CD8-positive, alpha-beta memory T cell (primary cell): ENCODE measurements at places on chromosomes 7 and 10.

- no peak for DNase-seq
Measured at GRCh38 chr7:54615537-54615936, 73.4 kb downstream of the VSTM2A start.

DNA sequence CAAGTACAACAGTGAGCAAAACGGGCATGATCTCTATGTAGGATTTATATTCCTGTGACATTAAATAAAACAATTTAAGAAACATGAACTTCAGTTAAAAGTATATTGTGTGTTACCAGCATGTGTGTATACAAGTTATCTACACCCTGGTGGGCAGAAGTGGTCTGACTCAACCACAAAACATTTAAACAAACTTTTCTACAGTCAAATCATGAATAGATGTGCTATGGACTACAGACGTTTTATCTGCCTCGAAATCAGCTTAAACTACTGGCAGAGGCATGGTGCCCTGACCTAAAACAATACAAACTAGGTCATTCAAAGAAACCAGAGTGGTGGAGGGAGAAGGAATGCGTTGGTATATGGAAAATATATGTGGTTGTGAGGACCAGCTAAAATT, 3.6 kb downstream of the ARL3 start:
- no peak for DNase-seq

DNA sequence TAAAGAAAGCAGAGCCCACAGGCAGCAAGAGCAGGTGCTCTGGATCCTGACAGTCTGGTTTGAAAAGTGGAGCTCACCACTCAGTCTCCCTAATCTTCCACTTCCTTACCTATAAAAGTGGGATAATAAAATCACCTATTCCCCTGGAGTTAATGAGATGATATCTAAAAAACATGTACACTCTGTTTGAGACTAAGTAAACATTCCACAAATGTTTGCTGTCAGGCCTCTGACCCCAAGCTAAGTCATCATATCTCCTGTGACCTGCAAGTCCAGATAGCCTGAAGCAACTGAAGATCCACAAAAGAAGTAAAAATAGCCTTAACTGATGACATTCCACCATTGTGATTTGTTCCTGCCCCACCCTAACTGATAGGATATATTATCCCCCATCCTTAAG, 1324.5 kb downstream of the XPNPEP1 start:
- DNase-seq: no peak

GRCh38 chr10:79335094-79335469, 12.2 kb upstream of the PPIF start:
- no peak for DNase-seq

GRCh38 chr10:62048919-62049623, 147.6 kb downstream of the ARID5B start:
- peak; percentile 53 for DNase-seq

DNA sequence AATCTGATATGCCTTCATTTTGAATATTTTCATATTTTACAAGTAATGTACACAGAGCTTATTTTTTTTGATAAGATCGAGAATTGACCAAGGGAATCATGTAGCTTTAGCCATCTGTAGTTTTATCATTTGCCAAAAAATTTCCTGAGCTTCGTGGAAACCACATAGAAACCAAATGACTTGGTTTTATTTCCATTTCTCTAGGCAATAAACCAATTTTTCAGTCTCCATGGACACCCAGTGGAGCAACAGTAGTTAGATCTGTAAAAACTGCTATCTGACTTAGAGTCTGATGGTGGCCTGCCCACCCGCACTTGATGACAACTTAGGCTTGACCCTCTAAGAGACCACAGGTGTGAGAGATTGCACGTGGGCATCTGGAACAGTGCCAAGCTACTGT, 127.8 kb upstream of the CDK6 start:
- DNase-seq: no peak

GRCh38 chr7:147803151-147803550, 787.4 kb upstream of the C7orf33 start:
- DNase-seq: no peak

- DNase-seq: no peak
Measured at GRCh38 chr7:8051373-8051772, 82.8 kb downstream of the GLCCI1 start.

DNA sequence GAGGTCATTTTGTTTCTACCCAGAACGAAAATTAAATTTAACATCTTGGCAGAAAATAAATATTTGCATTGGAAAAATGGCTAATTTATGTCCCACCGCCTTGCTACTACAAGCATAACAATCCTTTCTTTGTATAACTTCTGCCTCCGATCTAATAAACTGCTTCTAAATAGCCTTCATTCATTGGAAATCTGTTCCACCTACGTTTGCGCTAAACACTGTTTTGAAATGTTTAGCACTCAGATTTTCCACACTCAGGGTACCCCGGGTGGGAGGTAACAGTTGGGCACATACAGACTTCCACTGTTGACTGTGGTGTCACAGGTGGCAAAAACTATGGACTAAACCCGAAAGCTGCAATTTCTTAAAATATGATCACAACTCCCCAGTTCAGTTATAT, 96.4 kb downstream of the FGFR2 start:
- DNase-seq: no peak

DNA sequence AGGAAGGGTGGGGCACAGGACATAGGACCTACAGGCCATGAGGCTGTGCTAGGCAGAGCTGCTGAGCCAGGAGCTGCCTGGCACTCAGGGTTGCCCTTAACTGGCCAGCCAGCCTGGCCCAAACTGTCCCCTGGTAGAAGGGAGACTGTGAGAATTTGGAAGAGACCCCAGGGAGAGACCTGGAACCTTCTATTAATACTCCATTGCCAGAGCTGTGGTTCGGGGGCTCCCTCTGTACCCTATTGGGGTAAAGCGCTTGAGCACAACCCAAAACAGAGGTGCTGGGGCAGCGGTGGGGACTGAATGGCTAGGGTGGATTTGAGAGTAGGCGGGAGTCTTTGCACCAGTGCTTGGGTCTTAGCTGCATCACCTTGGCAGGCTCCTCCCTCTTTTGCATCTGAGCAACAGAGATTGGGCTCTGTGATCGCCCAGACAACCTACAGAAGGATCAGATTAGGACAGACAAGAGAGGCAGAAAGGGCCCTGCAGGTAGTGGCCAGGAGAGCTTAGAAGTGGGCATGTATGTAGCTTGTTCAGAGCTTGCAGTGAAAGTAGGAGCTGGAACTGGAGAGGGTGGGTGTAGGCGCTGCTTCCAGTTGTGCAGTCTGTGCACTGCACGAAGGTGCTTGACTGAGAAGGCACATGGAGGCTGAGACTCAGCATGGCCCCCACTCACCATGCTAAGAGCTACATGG, 53.3 kb downstream of the ADCYAP1R1 start:
- no peak for DNase-seq

DNA sequence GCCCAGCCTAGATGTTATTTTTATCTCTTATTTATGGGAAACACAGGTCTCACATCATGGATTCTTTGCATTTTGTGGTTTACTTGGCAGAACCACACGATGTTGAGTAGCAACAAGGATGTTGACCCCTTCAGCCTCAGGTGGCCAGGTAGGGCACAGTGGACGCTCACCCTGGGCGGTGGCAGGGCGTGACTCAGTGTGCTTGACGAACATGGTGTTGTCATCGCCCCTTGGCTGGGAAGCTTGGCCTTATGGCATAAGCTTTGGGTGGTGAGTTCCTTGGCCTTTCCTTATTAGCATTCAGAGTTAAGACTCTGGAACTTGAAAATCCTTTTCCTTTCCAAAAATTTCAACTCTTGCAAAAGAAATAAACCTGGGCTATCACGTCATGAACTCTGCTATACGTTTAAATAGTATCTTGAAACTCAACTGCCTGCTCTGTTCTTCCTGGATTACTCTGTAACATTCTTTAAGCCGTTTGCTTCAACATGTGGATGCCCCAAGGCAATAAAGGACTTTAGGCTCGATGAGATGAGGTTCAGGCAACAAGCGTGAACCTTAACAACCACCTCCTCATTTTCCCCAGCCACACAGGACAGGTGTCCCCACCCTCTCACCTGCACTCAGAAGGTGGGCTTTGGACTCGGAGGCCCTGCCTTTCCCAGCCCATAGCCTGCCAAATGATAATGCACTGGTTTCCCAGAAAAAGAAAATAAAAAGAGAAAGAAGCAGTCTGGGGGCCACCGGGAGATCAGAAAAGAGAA, 22.5 kb upstream of the ECHDC3 start:
- DNase-seq: no peak

DNA sequence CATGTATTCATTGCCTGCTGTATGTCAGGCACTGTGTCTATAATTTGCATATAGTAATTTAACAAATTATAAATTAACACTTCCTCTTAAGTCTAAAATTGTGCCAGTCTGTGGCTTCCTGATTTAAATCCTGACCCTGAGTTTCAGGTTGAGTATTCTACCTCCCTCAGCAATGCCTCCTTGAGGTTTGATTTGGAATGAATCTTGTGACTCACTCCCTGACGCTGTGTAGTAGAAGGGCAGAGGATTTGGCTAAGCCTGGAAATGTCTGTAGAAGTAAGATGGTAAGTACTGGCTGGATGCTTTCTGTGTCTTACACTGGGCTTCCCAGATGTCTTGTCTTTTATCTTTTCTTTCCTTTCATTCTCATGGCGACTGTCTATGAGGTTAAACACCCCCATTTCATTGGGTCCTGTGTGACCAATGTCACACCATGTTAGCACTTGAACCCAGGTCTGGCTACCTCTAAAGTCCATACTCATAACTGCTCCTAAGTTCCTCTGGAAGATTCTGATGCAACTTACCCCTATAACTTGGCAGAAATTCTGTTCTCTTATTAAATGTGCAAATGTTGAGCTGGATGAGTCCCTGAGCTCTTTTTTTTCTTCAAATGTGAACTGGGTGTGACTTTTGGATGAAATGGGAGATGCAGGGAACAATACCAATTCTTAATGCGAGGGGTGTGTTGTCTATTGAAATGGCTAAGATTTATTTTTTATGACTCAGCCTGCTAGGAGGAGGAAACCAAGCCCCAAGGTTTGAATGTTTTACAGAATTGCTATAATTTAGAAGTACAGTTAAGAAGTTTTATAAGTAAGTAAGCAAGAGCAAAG, 48.5 kb downstream of the PLCE1 start:
- no peak for DNase-seq
